Stimulated activated CD8-positive, alpha-beta memory T cell treated with anti-CD3 and anti-CD28 coated beads, Interleukin-2, amount 100 ng/mL, for 1 hour (primary cell): ENCODE measurements at places on chromosomes 13 and 19.

DNA sequence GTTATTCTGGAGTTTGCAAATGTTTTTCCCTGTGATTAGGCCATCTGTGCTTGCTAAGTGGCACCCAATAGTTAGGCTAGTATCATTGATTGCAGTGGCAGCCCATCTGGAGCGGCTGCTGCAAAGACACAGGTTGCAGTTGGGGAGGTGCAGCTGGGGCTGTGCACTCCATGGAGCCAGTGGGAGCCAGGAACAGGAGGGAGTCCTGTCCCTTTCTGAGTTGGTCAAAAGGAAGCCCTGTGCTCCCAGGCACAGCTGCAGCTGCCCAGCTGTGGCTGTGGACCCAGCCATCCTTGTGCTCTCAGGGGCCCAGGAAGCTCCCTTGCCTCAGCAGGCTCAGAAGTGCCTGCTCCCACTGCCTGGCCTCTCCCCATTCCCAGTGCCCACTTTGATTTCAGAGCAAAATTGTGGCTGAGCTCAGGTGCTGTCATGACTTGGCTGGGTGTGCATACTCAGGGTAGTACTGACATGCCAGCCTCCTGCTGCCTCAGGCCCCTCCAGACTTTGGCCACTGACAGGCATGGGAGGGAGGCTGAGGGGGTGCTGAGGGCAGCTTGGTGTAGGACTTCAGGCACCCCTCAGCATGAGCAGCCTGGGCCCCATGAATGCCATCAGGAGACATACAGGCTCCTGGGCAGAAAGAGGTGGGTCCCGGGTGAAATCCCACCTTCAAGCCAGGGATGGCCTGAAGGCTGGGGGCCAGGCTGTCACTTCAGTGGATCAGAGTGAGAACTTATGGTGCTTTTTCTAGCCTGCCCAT is 270.6 kb downstream of the PCDH20 start:
- no peak for DNase-seq

DNA sequence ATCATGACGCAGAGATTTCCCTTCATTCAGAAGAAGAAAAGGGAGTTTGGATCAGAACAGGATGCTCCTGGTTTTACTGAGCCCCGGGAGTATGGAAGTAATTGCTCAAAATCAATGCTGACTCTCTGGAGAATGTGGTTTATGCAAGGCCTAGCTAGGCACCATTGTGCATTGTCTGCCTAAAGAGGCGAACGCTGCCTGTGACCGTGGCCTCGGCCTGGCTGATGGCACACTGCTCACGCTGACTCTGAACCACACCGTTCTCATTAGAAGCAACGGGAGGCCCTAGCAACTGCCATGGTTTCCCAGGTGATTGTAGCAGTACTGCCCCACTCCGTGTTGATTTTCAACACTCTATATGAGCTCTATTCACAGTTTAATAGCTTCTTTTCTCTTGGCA is 41.7 kb upstream of the UBL3 start:
- no peak for DNase-seq

- no peak for DNase-seq
Measured at GRCh38 chr13:71913717-71914116, 46.7 kb upstream of the DACH1 start.

DNA sequence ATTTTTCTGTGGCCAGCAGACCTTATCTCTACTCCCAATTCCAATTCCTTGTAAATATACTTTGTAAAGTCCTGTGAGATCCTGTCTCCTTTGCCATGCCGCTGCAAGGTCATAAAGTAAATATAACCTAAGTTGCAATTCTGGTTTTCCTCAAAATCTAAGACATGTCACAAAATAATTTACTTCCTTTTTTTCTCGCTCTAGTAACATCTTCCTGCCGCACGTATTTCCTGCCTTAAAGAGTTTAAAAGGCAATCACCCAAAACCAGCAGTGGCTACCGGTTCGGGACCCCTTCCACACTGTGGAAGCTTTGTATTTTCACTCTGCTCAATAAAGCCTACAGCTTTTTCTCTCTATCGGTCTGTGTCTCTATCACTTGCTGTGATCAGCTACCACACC is 832.0 kb upstream of the SLITRK5 start:
- no peak for DNase-seq

- no peak for DNase-seq
Measured at GRCh38 chr19:23787106-23787505, 28.4 kb upstream of the ZNF681 start.
